ENCODE measurements at places on chromosomes 6 and 20.

GRCh38 chr6:85585741-85586140 is 7.9 kb downstream of the SNX14 start:
- DNase-seq = no peak

DNA sequence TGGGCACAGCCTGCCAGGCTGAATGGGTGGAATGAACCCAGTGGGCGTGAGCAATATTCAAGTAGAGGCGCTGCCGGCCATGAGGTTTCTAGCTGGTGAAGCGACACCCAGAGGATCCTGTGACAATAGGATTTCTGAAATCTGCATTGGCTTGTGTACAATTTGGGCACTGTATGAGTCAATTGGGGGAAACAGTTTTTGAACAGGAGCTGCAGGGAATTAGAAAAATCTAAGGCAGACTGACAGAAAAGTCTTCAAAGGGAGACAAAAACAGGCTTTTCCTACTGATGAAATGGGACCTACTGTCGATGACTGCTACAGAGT is 148.8 kb upstream of the PROKR2 start:
- no peak for DNase-seq

GRCh38 chr6:10964684-10965083 is 77.8 kb downstream of the SYCP2L start:
- no peak for DNase-seq

DNA sequence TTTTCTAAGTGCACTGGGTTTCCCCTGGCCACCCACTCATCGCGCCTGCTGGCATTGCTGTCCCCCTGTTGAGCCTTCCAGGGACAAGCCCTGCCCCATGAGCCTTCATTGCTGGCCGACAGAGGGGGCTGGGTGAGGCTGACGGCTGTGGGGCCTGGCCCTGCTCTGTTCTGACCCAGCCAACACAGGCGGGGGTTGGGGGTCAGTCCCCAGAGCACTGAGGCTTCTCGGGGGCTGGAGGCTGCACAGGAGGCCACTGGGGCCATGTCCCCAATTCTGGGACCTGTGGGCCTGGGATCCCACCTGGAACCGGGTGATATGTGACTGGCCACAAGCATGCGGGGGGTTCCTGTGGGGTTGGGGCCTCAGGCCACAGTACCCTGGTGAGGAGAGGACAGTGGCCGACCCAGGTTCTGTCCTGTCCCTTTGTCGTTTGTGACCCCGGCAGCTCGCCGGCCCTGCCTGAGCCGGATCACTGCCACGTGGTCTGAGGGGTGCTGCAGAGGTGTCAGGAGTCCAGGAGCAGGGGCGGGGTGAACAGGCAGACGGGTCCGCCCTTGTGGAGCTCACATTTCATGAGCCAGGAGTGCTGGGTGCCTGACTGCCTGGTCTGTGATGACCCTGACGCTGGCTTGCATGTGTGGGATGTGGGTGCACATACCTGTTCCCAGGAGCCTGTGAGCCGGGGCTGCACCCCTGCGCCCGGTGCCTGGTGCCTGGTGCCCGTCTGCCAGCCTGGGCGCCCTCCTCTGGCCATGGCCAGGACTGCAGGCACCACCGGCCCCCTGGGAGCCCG is 2.1 kb upstream of the COL20A1 start:
- DNase-seq = peak; percentile 38

GRCh38 chr6:82750556-82750955 is 315.1 kb downstream of the UBE3D start:
- no peak for DNase-seq

DNA sequence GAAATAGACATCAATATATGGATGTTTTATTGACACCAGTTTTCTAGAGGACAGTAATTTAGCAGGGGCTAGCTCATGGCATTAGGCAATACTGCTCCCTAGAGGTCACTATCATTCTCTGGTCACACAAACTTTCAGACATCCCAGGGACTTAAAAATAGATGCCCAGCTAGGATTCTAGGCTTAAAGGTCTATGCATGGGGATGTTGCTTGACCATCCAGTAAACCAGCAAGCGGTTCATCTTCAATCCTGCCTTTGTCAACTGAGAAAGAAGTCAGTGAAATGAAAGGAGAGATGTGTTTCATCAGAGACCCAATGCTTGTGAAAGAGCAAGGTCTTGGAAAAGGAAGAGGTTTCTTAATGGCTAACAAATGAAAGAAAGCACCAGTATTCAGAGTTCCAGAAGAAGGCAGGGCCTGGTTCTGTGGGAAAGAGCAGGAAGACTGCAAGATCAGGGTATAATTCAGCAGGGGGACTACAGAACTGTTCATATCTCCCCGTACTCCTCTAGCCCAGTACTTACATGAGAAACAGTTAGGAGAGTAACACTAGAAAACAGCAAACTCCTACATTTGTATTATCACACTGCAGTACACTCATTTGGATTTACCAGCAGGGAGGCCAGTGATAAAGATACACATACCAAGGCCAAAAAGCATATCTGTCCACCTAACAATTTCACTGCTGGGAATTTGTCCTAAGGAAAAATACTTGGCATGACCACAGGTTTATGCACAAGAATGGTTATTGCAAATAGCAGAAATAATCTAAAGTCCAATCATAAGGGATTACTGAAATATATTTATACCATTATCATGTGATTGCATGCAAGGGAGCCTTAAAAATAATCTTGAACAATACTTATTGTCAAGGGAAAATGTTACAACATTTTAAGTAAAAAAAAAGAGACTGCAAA is 151.4 kb upstream of the LAMA2 start:
- no peak for DNase-seq

DNA sequence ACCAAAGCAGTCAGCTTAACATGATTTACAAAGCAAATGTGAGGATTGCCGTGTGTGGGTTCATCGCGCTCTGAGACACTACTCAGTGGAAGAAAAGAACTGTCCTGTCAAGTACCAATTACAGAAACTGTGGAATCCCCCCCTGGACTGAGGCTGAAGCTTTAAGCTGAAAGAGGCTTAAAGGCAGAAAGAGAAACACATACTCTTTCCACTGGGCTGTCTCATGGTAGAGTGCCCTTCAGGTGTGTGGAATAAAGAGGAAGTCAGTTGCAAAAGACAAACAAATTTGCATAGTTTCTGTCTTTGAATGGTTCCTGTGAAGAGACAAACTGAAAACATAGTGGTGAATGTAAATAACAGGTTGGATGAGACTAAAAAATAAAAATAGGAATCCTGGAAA is 560.4 kb upstream of the SYNCRIP start:
- DNase-seq = no peak

DNA sequence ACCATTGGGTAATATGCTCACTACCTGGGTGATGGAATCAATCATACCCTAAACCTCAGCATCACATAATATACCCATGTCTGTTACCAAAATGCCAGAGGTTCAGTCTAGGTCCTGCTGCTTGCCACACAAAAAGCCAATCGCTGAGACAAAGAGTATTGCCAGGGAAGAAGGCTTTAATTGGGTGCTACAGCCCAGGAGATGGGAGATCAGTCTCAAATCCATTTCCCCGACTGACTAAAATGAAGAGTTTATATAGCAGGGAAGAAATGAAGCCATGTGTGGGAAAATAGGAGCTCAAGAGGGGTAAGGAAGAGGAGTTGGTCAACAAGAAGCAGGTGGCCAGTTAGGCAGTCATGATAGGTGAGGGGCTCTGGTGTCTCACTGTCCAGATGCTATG is 149.6 kb downstream of the QRSL1 start:
- no peak for DNase-seq

DNA sequence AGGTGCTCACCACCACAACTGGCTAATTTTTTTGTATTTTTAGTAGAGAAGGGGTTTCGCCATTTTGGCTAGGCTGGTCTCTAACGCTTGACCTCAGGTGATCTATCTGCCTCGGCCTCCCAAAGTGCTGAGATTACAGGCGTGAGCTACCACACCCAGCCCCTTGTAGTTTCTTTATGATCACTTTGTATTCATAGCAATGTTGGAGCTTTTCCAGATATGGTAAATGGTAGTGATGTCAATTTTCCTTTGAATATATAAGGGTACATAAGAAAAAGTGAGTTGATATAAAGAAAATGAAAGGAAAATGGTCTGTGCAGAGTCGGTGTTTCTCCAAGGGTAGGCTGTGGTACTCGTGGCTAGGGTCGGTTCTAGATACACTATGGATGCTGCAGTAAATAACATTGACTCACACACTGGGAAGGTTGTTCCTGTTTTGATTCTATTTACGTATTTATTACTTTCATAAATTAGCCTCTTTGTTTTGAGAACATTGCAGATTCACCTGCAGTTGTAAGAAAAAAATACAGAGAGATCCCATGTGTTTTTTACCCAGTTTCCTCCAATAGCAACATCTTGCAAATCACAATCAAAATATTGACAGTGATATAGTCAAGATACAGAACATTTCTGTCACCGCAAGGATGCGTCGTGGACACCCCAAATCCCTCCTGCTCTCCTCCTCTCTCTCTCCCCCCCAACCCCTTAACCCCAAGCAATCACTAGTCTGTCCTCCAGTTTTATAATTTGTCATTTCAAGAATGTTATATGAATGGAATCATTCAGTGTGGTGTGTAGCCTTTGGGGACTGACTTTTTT is 2.5 kb downstream of the ZNF831 start:
- no peak for DNase-seq

DNA sequence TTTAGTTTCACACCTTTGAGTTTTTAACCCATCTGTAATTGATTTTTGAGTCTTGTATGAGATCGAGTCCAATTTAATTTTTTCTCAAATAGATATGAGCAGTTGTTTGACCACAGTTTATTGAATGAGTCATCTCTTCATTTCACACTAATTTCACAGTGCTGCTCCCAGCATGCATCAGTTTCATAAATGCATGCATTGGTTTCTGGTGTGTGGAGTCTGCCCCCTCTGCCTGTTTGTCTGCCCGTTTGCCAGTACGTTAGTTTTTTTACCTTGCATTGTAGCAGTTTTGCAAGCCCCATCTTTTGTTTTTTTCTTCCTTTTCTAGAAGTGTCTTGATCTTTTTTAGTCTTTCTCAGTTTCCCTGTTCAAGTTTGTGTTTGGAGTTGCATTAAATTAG is 11.9 kb downstream of the SLX4IP start:
- no peak for DNase-seq

GRCh38 chr6:34132486-34133185 is 13.3 kb downstream of the GRM4 start:
- DNase-seq = no peak

GRCh38 chr6:56909115-56909907 is 45.6 kb upstream of the BEND6 start:
- no peak for DNase-seq

DNA sequence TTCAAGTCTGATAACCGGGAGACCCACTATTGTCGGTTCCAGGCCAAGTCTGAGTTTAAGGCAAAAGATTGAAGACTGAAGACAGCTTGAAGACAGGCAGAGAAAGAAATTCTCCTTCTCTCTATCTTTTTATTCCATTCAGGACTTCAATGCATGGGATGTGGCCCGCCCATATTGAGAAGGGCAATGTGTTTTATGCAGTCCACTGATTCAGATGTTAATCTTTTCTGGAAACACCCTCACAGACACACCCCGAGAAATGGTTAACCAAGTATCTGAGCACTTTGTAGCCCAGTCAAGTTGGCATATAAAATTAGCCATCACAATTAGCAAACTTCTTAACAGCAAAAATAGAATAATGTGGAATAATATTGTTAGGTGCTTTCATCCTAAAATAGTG is 75.5 kb upstream of the FABP7 start:
- no peak for DNase-seq

GRCh38 chr6:130776287-130776925 is 50.8 kb upstream of the SMLR1 start:
- DNase-seq = no peak

GRCh38 chr6:35703554-35703953 is 14.8 kb upstream of the FKBP5 start:
- DNase-seq = no peak

DNA sequence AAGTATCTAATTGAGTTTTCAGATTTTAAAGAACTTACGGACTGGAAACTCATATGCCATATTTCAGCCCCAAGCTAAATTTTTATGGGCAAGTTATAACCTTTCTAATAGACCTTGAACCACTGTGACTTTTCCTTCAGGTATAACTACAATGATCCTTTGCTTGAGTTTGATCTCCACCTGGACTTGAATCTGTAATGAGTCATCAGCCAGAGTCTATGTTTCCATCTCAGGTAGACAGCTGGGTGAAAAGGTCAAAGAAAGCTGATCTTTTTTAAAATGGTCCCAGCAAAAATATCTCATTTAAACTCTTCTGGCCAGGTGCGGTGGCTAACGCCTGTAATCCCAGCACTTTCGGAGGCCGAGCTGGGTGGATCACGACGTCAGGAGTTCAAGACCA is 88.4 kb upstream of the SGK1 start:
- DNase-seq = no peak

- no peak for DNase-seq
Observed at GRCh38 chr6:155187994-155188706, 75.7 kb upstream of the CLDN20 start.

DNA sequence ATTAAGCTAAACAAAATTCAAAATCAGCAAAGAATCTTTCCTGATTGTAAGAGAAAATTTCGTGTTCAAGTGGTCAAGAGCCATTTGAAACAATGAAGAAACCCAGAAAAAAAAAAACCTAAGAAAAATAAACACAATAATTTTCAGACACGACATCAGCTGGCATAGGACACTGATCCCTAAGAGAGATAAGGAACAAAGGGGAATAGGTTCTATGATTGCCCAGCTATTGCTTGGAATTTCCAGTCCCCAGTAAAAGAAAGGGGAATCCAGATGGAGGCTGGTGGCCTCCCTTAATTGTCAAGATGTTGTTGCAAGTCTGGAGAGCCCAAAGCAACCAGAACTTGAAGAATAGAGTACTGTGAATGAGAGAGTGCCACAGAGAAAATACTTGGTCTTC is 48.5 kb downstream of the COL12A1 start:
- no peak for DNase-seq

DNA sequence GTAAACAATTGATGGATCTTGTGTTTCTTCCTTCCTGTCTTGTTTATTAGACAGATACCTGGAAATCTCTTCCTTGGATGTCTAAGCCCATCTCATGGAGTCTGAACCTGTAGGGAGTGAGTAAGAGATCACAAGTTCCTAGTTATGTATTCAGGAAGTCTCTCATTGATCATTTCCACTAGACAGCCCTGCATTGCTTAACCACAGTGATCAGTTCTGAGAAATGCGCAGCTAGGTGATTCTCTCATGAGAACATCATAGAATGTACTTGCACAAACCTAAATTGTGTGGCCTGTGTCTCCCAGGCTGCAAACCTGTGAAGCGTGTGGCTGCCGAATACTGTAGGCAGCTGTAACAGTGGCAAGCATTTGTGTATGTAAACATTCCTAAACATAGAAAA is 39.1 kb downstream of the FAM120B start:
- DNase-seq = no peak
